Activated CD4-positive, alpha-beta T cell treated with anti-CD3 and anti-CD28 coated beads, Interleukin-2, Interleukin-6, amounts not matched to agents 100 ng/mL and 50 ng/mL, durations not matched to agents 16 hours and 8 hours (primary cell): ENCODE measurements at places on chromosomes 3 and 15.

GRCh38 chr3:176183181-176183580 is 1014.1 kb downstream of the TBL1XR1 start:
- DNase-seq: no peak

GRCh38 chr3:172511783-172512762 is 11.2 kb downstream of the TNFSF10 start:
- peak; percentile 93 for DNase-seq

- no peak for DNase-seq
Measured at GRCh38 chr3:161224786-161225185, 3.7 kb downstream of the NMD3 start.

DNA sequence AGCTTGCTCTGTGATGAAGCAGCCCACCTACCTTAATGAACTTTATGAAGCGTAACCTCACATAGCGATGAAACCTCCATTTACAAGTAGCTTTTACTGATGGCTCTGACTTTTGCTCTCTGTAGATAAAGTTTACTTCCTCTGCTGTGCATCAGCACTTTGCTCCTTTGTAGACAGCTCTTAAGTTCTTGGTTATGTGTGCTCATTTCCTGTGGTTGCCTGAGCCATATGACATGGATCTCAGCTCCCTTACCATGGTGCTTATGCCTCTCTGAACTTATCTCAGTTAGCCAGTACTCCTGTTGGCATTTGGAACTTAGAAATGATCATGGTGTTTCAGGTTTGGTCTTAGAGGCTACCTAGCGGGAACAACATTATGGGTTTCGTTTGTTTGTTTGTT is 7.8 kb downstream of the MFSD1 start:
- DNase-seq: peak; percentile 17

DNA sequence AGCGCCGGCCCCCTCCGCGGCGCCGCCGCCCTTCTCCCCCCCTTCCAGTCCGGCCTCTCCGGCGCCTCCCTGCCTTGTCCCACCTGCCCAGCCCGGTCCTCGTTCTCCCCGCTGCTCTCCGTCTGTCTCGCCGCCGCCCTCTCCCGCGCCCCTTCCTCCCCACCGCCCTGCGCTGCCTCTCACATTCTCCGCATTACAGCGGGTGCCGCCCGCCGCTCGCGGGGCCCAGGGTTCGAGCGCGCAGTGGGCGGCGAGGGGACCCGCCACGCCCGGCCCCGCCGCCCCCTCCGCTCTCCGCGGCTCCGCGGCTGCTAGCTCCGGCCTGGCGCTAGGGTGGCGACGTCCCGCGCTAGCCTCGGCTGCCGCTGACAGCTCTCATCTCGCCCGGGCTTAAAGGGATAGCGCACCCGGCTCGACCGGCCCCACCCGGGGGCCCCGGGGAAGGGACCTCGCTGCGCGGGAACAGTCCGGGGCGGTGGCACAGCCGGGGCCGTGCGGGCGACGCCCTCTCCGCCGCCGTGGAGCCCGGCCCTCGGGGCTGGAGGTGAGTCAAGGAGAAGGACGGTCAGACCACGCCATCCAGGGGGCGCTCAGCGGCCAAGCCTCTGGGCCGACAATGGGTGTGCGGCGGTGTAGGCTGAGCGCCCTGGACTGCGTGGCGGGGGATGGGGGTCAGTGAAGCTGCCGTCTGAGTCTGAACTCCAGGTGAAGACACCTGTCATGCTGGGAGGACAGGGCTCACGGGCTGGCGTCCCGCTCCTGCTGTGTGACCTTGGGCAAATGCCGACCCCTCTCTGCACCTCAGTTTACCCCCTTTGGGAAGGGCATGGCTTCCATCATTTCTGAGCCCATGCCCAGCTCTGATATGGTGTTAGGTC is 187.4 kb upstream of the LINGO1 start:
- no peak for DNase-seq

DNA sequence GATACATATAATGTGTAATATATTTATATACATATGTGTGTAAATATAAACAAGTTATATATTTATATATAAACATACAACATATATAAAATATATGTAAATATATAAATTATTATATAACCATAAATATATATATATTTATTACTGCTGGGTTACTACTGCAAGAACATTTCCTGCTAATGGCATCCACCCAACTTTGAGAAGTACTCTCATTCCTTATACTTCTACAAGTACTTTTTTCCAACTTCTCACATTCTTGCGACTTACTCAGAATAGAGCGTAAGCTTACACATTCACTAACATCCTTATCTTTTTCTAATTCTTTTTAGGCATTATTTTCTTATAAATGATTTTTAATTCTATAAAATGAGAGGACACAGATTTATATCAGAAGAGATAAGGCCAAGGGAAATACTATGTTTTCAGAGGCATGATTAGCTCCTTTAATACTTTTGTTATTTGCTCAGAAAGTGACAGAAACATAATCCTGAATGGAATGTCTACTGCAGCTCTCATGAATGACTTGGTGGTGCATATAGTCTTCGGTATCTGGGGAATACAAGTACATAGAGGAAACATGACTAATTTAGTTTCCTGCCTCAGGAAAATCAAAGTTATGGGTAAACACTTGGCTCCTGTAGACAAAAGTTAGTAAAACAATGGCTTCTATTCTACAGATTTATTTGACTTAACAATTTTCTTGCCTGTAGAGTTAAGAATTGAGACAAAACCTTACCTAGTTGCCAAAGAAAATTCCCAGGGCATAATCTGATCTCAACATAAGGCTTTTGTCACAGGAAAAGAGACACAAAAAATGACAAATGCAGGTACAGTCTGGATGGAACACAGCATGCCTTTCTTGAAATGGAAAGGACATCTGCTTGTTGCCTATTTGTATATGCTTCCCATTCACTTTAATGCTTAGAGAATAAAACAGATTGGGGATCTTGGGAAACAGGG is 453.9 kb downstream of the SQOR start:
- DNase-seq: no peak

GRCh38 chr15:69265347-69265955 is 33.3 kb upstream of the PAQR5 start:
- peak; percentile 8 for DNase-seq

DNA sequence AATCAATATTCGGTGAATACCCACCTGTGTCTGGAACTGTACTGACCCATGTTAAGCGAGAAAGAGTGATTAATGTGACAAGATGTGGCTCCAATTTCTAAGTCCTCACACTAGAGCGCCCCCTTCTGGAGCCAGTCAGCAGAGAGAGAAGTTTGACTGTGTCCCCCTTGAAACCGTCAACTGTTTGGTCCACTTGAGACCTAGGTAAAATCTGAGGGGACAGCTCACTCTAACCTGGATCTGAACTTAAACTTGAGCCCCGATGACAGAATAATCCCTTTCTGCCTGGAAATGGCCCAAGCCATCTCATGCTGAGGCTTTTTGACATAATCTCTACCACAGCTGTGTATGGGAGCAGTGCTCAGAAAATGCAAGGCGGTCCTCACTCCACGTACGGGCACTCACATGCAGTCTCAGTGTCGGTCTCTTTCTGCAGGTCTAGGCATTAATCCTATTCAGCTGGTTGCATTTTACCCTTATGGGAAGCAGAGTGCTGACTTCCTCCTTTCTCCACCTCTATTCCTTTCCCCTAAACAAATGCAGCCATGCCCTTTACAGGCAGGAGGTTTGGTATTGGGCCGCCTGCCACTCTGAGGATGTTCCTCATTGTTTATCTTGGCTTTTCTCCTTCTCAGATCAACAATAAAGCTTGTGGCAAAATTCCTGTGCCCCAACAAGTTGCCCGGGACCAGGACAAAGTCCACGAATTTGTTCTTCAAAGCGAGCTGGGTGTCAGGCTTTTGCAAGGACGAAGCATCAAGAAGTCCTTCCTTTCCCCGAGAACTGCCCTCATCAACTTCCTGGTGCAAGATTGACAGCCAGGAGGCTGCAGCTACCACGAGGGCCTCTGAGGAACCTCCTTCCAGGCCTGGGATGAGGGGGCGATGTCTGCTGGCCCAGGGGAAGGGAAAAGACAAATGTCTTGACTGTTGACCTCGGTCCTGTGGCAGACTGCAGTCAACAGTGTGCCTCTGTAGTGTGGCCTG is 47.5 kb upstream of the LIMD1 start:
- DNase-seq: peak; percentile 40

- DNase-seq: no peak
Measured at GRCh38 chr3:169339386-169339785, 324.1 kb downstream of the MECOM start.

DNA sequence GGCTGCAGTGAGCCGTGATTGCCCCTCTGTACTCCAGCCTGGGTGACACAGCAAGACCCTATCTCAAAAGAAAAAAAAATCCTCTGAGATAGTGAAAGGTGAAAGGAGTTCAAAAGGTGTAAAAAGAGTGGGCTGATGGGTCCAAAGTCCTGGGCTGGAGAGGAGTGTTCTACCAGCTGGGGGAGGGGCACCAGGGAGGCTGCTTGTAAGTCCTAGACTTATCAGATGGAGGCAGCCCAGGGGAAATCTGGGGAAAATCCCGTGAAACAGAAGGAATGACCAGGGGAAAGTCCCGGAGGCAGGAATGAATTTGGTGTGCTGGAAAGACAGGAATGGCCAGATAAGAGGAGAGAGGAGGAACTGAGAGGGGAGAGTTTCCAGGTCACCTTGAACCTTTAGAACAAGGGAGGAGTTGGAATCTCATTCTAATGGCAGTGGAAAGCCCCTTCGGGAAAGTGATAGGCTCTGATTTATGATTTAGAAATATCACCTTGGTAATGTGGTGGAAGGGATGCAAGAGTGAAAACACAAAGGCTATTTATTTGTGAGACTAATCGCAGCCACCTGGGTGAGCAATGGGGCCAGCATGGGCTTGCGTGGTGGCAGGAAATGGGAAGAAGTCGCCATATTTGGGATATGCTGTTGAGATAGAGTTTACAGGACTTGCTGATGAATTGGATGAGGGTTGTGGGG is 23.4 kb upstream of the PPP4R2 start:
- DNase-seq: no peak

DNA sequence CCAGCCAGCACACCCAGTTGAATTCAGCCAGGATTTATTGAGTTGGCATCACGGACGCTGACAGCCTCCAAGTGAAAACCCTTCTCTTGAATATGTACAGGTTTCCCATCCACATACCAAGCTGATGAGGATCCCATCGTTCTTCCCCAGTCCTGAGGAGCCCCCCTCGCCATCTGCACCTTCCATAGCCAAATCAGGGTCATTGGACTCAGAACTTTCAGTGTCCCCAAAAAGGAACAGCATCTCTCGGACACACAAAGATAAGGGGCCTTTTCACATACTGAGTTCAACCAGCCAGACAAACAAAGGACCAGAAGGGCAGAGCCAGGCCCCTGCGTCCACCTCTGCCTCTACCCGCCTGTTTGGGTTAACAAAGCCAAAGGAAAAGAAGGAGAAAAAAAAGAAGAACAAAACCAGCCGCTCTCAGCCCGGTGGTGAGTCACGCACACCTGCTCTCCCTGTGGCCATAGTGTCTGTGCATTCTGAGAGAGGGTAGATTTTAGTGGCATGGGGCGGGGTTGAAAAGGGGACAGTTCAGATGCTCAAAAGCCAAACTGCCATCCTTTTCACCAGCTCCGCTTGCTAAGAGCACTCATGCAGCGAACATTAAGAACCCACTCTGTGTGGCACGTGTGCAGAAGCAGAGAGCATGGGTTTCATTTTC is 51.2 kb downstream of the KLHL25 start:
- no peak for DNase-seq

DNA sequence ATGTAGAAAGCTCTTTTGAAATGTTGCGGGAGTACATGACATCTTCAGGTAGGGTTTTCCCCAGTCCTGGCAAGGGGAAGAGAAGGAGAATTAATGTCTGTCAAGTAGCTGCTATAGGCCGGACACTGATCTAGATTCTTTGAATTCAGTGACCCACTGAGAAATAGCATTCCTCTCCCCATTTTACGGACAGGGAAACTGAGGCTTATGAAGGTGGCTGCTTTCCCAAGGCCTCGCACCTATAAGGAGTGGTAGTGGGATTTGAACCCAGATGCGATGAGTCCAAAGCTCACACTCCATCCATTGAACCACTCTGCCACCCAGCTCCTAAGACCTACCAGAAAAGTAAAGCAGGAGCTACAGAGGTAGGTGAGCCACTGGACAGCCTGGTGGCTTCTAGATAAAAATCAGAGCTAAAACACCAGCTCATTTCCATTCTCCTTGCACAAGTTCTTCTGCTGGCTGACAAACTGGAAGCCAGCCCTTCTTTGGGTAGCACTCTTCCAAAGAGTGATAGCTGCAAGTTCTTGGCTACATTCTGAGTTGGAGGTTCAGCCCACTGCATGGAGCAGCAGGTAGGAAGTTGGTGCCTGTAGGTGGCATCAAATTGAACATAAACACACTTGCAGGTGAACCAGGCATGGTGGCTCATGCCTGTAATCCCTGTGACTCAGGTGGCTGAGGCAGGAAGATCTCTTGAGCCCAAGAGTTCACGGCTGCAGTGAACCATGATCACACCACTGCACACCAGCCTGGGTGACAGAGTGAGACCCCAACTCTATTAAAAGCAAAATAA is 22.0 kb downstream of the ZNF710 start:
- no peak for DNase-seq

- peak; percentile 50 for DNase-seq
Measured at GRCh38 chr15:66638377-66638776, 63.7 kb upstream of the SMAD6 start.

DNA sequence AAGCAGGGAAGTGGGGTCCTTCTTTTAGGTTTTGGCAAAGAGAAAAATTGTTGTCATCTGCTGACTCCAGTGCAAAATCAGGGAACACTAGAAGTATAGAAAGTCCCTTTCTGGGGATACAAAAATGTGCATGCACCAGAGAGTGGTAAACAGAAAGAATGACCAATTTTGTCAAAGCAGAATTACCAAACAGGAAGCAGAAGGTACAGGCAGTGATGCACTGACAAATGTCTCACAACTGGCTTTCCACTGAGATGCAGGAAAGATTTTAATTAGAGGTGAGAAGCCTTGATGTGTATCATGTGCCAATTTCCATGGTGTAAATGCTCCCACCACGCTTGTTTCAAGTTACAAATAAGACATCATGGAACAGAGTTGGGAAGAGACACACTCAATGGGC is 66.0 kb downstream of the TRIM69 start:
- peak; percentile 23 for DNase-seq

DNA sequence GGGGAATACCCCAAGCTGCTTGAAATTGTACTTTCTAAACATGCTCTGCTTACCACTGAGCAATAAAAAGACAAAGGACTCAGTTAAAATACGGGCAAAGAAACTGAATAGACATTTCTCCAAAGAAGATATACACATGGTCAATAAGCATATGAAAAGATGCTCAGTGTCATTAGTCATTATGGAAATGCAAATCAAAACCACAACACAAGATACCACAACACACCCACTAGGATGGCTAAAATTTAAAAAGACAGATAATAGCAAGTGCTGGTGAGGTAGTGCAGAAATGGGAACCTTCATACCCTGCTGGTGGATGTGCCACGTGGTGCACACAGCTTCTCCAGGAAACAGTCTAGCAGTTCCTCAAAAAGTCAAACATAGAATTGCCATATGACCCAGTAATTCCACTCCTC is 21.3 kb downstream of the LRIG1 start:
- peak; percentile 69 for DNase-seq

GRCh38 chr3:82194870-82195269 is 433.4 kb upstream of the GBE1 start:
- DNase-seq: no peak
